ENCODE measurements at places on chromosomes 2 and 18.
A peak's percentile ranks its signal among the peaks of the same experiment; 100 is the strongest.

DNA sequence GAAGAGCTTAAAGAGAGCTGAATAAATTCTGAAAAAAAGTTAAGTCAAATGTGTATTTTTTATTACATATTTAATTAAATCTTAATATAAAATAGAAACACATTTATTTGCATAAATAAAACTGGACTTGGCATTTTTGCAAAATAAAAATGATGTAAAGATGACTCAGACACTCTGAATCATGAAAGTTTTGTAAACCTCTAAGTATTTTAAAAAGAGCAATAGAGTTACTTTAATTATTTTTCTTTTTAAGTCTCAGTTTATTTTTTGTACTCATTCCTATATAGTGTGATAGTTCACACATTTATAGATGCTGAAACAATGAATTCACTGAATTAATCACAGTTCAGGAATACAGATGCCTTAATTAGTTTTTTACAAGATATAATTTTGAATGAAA is 109.9 kb upstream of the DTNA start:
- DNase-seq = no peak

DNA sequence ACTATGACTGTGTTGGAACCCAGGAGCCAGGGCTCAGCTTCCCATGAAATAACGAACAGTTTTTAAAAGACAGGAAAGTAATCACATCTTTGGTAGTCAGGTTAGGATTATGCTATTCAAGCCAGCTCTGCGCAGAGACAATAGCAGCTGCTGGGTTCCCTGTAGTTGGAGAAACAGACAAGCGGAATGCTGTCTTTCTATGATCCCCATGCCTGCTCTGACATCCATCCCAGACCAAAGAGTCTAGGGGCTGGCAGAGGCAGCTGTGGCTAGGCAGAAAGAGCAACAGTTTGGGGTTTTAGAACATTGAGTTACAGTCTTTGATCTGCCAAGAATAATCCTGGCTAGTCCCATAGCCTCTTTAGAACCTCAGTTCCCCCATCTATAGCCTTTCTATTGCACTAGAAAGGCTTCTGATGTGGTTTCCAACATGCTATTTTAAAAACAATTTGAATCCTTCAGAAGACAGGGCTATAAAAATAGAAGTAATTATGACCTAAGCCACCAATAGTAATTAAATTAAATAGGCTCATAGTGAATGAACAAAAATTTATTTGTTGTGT is 146.8 kb downstream of the MTX2 start:
- DNase-seq = no peak

GRCh38 chr2:105437708-105438103 is 38.9 kb upstream of the FHL2 start:
- DNase-seq = no peak

- no peak for DNase-seq
These were observed 485.3 kb downstream of the TGIF1 start for GRCh38 chr18:3935305-3935704.

DNA sequence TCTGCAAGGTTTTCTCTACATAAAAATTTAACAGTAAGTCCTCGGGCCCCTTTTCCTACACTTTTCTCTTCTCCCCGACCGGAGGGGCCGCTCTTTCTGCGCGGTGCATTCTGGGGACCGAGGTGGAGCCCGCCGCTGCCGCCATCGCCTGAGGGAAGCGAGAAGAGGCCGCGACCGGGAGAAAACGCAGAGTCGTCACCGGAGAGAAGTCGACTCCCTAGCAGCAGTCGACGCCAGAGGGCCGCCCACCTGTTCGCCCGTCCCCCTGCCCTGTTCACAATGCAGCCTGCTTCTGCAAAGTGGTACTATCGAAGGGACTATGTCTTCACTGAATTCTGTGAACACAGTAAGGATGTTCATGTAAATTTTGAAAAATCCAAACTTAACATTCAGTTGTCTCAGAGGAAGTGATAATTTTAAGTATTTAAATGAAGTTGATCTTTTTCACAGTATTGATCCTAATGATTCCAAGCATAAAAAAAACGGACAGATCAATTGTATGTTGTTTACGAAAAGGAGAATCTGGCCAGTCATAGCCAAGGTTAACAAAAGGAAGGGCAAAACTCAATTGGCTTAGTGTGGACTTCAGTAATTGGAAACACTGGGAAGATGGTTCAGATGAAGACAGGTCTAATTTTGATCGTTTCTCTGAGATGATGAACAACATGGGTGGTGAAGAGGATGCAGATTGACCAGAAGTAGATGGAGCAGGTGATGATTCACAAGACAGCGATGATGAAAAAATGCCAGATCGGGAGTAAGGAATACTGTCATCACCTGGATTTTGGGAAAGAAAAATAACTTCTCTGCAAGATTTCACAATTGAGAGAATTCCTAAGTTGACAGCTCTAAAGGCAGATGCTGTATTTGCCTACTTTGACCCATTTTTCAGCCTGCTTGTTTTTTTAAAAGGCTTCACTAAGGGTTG is 55.8 kb downstream of the ASXL2 start:
- DNase-seq = peak; percentile 33

- DNase-seq = no peak
These were observed 49.8 kb downstream of the CAB39 start for GRCh38 chr2:230762317-230762896.

GRCh38 chr2:181394741-181395437 is 62.3 kb upstream of the ITGA4 start:
- no peak for DNase-seq

GRCh38 chr2:224927646-224928173 is 114.6 kb downstream of the DOCK10 start:
- DNase-seq = no peak

DNA sequence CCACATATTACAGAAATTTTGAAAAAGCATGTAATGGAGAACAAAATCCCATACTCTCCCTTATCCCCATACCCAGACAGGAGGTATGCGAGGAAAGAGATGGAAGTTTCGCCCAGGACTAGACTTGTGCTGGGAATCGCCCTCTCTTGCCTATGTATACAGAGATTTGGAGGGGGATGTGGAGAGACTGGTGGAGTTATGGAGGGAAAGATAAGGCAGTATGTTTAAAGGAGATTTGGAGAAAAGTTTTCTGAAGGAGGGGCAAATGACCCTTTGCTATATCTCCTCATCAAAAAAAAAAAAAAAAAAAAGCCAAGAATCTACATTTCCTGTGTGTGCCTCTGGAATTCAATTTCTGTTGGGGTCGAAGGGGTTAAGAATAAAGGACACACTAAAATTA is 75.3 kb downstream of the MERTK start:
- no peak for DNase-seq

GRCh38 chr18:42509750-42510415 is 554.8 kb downstream of the PIK3C3 start:
- no peak for DNase-seq

GRCh38 chr2:184190725-184191124 is 407.6 kb upstream of the ZNF804A start:
- no peak for DNase-seq

- no peak for DNase-seq
These were observed 38.1 kb upstream of the LHCGR start for GRCh38 chr2:48793671-48794070.

GRCh38 chr2:166375195-166375735 is 479 bp downstream of the SCN9A start:
- DNase-seq = no peak

- DNase-seq = no peak
These were observed 20.2 kb upstream of the TUBB6 start for GRCh38 chr18:12287684-12288402.

- no peak for DNase-seq
These were observed 5.9 kb downstream of the RNF103 start for GRCh38 chr2:86617738-86618137.

GRCh38 chr2:37776487-37776886 is 105.0 kb upstream of the CDC42EP3 start:
- DNase-seq = no peak

DNA sequence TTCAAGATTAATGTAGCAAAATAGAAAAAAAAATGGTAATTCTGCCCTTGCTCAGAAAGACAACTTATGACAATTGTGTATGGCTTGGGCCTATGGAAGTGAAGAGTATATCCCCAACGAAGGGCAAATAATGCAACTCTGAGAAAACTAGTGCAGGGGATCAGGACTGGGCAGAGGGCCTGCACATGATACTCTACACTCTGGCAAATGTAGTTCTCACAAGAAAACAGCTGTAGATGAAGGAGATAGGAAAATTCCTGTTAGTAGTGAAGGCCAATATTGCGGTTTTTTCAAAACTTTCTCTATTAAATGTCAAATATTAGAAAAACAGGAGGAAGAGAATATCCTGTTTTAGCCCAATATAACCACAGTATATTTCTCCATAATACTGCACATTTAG is 77.8 kb downstream of the SCN9A start:
- DNase-seq = no peak

GRCh38 chr2:99085421-99085820 is 56.1 kb upstream of the C2orf15 start:
- DNase-seq = no peak

GRCh38 chr18:27750923-27751322 is 426.0 kb downstream of the CDH2 start:
- DNase-seq = no peak

GRCh38 chr2:179243046-179243445 is 21.6 kb downstream of the SESTD1 start:
- no peak for DNase-seq

GRCh38 chr2:88746929-88747490 is 55.5 kb downstream of the RPIA start:
- no peak for DNase-seq

DNA sequence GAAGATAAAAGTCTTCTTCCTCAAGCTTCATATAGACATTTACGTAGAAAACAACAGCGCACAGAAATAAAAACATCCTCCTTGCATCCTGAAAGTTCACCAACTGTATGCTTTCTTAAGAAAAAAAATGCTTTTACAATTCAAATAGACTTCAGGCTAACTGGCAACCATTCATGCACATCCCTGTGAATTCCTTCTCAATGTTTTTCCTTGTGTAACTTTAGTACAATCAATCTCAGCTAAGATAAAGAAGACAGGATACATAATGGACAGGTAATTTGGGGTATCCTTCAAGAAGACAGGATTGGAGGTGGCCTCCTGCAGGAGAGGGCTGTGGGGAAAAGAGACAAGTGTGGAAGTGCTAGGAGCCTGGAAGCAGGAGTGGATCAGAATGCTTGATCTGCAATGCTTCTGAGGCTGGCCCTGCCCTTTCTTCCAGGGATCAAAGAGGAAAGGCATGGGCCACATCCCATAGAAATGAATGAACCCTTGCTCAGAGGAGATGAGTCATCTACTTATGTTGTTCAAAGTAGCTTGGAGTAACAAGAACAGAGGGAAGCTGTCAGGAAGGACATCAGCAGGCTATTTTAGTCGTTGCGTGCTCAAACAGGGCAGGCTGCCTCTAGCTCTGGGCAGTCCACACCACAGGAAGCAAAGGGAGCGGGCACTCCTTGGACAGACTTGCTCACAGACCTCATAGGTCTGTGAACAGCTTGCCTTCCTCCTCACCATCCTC is 126.6 kb downstream of the TMEM131 start:
- DNase-seq = no peak

DNA sequence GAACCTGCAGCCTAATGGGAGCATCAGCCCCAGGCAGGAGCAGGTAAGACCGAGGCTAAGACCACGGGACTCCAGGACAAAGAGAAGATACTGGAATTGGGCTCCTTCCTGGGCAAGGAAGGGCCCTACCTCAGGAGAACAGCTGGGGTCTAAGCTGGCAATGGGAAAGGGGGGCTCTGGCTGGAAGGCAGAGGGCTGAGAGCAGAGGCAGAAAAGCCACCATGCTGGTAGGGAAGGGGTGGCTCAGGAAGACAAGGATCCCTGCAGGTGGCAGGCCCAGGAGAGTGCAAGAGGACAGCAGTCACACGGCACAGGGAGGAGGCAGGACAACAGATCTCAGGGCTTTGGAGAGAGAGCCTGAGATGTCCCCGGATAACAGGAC is 203.5 kb downstream of the NDUFA10 start:
- DNase-seq = no peak

DNA sequence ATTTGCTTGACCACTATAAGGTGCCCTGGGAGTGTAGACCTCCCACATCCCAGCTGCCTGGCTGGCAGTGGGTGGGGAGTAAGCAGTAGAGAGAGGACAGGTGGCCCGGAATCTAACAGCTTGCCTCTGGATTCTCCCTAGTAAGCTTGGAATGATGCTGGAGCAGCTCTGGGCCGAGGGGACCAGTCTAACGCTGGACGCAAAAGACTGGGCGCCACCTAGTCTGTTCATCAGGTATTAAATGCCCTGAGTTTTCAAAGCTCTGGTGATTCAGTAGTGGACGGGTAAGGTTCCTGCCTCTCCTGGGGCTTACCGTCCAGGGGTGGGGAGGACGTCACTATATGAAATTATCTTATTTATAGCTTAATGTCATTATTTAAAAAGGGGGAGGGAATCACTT is 648 bp upstream of the LYPD6B start:
- no peak for DNase-seq

DNA sequence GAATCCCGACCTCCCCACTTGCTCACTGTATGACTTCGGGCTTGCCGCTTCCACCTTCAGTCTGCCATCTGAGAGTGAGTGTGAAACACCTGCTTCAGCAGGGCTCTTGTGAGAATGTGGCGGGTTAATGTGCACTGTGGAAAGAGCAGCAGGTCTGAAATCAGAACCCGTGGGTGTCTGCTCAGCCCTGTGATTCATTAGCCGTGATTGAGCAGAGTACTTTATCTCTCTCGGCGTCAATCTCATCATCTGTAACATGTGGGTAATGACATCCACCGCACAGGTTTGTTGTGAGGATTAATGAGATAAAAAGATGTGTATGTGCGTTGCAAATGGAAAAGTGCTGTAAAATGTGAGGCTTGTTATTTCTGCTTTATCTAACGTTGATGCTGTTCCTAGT is 128.6 kb downstream of the LRATD1 start:
- DNase-seq = no peak

- no peak for DNase-seq
These were observed at the start of gene SLC19A3 for GRCh38 chr2:227717687-227718567. TSS of gene SLC19A3 (minus strand) at chr2:227718028. CDS start at chr2:227702318, 15,710 bp downstream.

- DNase-seq = no peak
These were observed 261.3 kb upstream of the STON1 start for GRCh38 chr2:48268671-48269070.

GRCh38 chr2:221372159-221372884 is 199.8 kb downstream of the EPHA4 start:
- DNase-seq = no peak

- no peak for DNase-seq
These were observed 11.5 kb upstream of the CYB5A start for GRCh38 chr18:74303306-74303705.

- DNase-seq = no peak
These were observed 326.9 kb downstream of the SLC4A3 start for GRCh38 chr2:219954331-219954730.

- DNase-seq = no peak
These were observed 80.8 kb upstream of the LCLAT1 start for GRCh38 chr2:30366199-30366691.
